ENCODE measurements at places on chromosomes 13 and 19.

GRCh38 chr13:99371956-99372355 is 64.8 kb upstream of the GPR183 start:
- peak; percentile 46 for DNase-seq

DNA sequence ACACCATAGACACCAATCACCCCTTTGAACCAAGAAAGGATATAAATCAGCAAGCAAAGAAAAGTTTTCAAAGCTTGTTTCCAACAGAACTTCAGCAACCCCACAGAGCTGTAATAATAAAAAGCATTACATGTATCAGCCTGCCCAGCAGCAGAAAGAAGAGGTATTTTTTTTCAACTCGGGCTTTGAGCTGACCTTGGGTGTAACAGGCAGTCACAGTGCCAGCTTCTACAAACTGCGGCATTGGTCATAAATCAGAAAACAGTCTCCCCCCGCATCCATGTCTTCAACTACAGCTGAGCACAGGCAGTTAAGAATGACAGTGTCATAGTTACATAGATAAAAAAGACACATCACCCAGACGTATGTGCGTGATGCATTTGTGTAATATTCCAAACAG is 671.0 kb upstream of the SLITRK1 start:
- no peak for DNase-seq

DNA sequence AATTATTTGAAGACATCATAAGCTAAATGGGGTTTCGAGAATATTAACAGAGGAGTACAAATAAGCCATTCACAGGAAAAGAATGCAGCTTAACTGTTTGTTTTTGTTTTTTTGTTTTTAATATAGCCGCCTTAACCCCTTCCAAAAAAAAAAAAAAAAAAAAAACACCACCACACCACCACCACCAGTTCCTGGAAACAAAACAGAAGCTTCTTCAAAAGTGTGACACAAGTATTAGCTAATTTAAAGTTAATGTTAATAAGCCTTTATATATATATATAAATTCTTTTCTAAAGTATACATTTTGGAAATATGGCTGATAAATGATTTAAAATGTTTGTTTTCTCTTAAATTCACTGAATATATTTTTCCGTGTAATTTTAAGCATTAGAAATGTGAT is 1.4 kb downstream of the RAP2A start:
- no peak for DNase-seq

- no peak for DNase-seq
Measured at GRCh38 chr19:28727480-28728159, 485.3 kb downstream of the UQCRFS1 start.

DNA sequence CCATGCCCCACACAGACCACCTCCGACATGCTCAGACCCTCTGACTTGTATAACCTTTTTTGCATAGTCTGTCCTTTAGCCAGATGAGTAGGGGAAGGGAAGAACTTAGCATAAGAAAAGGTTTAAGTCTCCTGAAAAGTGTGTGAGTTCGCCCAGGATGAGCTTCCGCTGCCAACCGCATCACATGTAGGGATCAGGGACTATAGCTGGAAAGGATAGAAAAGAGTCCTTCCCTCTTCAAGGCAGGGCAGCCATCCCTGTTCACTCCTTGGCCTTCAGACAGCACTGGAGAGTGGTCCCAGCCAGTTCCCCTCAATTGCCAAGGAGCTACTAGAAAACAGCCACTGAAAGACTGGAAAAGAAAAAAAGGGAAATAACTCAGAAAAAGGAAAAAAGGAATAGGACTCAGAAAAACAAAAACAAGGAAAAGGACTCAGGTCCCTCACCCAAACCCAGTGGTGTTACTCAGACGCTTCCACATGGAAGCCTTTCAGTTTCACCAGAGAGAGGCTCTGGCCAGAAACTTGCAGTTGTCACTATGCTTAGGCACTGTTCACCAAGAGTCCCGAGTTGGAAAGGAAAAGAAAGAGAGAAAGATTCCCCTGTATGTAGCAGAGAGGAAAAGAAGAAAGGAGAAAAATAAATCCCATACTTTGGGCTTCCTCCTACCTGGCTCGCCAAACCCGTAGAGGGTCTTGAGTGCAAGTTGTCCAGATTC is 5.6 kb upstream of the TM9SF2 start:
- no peak for DNase-seq

DNA sequence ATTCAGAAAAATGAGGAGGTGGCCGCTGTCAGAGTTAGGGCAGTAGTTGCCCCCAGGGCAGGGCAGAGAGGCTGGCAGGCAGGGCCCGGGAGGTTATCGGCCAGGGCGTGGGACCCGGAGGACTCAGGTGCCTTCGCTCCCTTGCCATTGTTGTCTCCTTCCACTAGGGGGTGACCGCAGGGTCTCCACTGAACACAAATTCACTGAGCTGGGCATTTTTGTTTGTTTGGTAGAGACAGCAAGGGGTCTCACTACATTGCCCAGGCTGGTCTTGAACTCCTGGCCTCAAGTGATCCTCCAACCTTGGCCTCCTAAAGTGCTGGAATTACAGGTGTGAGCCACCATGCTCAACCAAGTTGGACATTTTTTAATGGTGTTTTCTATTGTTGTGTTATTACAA is 25.1 kb downstream of the CARS2 start:
- DNase-seq: no peak

DNA sequence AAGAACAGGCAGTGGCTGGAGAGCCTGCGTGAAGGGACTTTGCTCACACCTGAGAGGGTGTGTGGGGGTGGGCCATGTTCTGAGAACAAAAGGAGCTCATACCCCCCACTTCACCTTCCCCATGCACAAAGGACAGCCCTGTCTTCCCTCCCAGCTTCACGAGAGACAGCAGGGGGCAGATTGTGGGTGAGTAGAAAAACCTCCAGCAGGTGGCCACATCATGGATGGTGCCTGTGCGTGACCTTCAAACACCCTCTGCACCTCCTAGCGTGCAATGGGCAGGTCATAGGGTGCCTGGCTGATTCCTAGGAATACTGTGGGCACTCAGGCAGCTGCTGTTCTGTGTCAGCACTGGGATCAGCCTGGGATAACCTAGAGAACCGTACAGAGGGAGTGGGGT is 36.3 kb upstream of the PSG9 start:
- no peak for DNase-seq

DNA sequence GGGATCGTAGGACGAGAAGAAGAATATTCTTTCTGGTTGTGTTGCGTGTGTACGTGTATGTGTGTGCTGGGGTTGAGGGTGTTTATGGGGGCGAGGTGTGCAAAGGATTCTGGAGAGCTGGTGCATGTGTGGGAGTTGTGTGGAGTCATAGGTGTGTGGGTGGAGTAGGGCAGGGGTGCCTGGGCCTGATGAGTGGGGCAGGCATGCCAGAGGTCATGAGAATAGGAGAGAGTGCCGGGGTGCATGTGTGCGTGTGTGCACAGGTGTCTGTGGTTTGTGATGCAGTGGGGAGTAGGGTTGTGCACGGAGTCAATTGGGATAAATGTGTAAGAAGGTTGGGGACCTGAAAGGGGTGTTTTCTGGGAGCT is 649 bp downstream of the TMEM91 start:
- no peak for DNase-seq

DNA sequence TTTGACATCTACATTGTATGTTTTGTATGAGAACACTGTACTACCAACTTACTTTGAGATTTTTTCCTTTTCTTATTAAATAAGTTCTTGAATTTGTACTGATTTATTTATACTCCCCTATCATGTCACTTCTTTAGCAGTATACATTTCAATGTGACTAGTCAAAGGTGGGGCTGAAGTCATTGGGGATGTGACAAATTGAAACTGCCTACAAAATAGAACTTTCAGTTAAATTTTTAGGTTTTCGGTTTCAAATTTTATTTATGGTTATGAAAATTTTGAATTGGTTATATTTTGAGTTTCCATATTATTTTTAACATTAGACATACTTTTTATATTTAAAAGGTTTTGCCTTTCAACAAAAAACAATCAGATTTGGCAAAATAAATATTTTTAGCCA is 221.6 kb downstream of the NBEA start:
- DNase-seq: no peak

DNA sequence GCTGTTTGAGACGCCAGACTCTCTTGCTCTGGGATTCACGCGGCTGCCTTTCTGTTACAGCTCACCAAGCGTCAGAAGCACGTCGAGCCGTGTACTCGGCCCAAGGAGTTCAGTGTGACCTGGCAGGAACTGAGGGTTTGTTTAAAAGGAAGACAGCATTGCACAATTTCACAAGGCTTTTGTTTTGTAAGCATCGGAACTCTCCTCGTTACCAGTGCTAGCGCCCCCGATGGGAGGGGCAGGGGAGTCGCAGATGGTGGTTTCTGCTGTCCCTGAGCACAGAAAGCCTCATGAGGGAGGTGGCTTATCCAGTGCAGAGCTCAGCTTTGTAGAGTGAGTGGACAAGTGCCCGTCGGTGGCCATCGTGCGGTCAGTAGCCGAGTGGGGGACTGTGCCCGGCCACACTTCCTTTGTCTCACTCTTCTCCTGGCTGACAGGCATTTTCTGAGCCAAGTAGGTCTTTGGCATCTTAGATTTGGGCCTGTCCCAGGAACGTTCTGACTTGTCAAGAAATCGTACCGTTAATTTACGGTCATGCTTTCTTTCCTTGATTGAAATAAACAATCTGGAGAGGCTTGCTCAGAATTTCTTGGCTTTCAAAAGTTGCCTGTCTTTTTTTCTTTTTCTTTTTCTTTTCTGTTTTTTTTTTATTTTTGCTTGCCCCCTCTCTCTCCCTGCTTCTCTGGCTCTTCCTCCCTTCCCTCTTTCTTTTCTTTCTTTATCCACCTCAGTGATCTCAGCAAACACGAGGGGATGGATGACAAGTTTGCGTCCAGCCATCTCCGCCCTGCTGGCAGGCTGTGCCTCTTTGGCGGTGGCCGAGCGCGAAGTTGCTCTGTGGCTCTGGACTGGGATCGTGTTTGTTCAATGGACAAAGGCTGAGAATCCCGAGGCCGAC is 7.7 kb downstream of the KDM4B start:
- DNase-seq: no peak

- no peak for DNase-seq
Measured at GRCh38 chr13:20128459-20128931, 32.4 kb downstream of the GJA3 start.

DNA sequence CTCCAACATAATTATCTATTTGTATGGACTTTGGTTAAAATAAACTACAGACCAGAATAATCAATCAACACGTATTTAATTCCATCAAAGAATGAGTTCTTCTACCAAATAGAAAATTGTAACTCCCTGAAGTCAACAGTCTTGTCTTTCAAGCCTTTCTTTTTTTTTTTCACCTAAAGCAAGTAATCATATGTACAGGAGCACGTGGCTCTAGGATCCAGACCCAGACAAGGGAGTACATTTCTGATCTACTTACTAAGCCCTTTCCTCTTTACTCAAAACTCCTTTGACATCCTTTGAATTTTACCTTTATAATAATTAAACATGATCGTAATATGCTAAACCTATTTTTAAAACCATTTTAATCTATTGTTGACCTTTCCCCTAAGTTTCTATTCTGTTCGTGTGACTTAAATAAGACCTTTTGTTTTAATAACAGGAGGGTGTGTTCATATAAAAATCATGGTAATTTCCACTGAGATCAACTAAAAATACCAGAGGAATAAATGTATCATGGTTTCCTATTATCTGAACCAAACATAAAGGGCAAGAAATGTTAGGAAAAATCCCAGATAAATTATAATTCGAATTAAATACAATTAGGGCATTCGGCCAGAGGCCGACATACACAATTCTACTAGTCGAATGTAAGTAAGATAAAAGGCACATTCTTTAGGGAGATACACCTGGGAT is 1.7 kb downstream of the SLC7A1 start:
- DNase-seq: no peak

DNA sequence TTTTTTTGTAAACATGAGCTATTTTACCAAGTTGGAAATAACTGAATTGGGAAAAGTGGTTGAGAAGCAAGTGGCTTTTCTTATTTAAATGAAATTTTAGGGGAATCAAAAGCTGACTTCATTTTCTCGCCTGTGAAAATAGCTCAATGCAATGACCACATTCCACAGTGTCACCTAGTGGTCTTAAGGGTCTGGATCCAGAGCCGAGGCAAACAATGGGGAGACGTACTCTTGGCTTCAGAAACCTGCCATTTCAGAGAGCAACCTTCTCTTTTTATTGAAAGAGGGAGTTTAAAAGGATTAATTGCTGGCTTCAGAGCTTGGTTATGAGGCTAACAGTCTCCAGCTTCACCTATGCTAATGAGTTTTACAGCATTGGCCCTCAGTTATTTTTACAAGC is 39.7 kb upstream of the RXFP2 start:
- DNase-seq: no peak

- no peak for DNase-seq
Measured at GRCh38 chr19:35751839-35752745, 3.7 kb downstream of the LIN37 start.

Measured in activated T-helper 1 cell treated with anti-CD3 and anti-CD28 coated beads, Interleukin-2, amount 50 U/mL, for 16 hours (primary cell).